ENCODE measurements at places on chromosomes 3 and 15.

DNA sequence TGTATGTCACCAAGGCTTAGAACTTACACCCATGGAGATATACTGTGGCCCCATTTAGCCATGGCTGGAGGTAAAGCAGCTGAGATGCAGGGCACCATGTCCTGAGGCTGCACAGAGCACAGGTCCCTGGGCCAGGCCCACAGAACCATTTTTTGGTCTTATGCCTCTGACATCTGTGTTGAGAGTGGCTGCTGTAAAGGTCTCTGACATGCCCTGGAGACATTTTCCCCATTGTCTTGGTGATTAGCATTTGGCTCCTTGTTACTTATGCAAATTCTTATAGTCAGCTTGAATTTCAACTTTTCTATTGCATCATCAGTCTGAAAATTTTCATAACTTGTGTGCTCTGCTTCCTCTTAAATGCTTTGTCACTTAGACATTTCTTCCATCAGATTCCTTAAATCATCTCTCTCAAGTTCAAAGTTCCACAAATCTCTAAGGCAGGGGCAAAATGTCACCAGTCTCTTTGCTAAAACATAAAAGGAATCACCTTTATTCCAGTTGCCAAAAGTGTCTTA is 701.3 kb downstream of the EPHA3 start:
- no peak for DNase-seq

DNA sequence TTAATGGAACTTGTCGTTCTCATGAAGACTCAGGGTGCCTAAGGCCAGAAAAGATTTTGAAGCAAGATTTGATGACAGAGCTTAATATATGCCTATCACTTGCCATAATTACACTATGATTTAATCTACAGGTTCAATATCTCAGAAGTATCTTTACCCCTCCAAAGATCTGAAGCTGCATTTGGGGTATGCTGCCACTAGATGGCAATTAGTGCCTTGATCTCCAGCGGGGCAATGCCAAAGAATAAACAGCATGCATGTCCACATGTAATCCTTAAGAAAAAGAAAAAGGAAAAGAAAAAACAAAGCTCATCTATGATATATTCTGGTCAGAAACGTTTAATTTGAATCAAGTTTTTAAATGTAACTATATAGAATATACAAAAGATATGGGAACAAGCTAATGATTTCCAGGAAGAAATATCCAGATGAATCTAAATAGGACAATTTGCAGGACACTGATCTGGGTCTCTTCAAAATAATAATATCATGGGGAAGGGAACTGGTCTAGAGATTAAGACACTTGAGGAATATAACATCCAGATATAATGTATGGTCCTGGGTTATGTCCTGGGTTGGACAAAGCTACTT is 55.0 kb upstream of the SOX14 start:
- no peak for DNase-seq

DNA sequence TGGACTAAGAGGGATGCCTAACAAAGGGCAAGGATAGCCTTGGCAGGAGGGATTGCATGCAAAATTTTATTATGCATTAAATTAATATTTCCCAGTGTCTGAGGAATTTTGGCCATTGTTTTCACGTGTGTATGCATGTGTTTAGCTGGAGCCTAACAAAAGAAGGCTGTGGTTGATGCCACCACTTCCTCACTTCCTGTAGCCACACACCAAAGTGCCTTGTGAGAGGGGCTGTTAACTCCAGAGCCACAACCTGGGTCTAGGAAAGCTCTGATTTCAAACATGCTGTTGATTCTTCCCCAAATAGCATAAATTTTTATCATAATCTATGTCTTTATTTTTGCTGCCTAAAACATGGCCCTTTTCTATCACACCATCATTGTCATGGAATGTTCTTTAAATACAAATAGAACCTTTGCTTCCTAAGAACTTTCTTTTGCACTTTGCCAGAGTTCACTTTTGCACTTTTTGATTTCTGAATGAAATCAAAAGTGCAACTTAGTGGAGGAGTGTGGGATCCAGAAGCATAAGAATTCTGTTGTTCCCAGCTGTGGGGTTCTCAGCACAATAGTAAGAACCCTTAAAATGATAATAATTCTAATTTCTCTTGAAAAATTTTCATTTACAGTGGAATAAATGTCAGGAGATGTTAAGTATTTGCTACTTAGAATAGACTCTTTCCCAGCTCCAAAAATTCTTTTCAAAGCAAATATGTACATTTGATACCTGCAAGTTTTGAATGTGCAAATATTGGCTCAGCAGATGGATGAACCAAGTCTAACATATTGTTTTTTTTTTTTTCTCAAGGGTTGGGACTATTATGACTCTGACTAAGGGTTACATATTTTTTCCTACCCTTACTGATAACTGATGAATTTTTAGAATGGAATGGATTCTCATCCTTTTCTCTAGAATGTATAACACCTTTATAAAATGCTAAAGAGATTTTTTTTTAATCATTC is 35.6 kb upstream of the SPTSSB start:
- DNase-seq: no peak

DNA sequence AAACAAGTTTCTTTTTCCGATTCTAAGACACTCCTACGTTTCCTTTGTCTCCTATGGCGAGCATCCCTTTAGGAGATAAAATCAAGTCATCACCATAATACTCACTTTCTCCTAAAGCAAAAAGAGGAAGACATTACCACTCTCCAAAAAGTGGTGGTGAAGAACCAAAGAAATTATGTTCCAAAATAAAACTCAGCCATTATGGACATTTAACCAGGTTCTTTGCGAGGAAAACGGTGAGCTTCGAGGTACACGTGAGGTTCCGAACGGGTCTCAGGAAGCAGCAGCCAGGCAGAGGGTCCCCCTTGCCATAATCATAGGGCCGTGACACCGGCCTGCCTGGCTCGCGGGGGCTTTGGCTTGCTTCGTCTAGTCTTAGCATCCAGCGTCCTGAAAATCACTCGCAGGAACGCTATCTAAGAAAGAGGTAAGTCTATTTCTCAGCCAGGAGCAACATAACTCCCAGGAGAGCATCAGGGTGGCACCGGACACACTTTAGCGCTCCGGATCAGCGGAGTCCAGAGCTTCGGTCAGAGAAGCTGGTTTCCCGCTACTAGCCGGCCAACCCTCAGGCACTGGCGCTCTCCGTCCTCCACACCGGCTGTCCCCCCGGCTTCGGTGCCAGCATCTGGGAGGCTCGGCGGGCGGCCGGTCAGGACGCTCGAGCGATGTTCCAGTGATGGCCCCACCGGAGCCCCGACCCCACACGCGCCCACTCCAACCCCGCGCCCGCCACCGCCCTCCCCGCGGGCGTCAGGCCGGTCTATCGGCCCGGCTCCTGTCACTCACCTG is 581 bp downstream of the IP6K1 start:
- DNase-seq: peak; percentile 49

DNA sequence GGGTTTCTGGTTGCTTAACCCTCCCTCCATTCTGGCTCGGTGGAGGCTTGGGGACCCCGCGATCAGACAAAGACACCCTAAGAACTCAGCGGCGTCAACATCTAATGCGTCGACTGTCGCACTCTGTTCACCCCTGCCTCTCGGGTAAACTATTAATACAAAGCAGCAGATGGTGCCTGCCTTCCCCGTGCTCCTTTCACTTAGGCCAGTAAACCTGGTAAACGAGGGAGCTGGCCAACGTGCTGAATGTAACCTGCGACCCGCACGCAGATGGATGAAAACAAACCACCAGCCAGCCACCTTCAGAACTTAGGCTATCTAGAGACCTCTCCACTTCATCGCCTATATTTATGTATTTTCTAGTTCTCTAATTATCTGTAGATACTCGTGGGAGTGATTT is 848 bp upstream of the CADPS start:
- no peak for DNase-seq

GRCh38 chr15:42037656-42038055 is 16.8 kb upstream of the PLA2G4E start:
- no peak for DNase-seq

GRCh38 chr3:105365391-105366325 is 1.1 kb upstream of the ALCAM start:
- DNase-seq: no peak

- no peak for DNase-seq
Observed at GRCh38 chr3:116378077-116378476, 67.2 kb downstream of the LSAMP start.

GRCh38 chr15:100264994-100265640 is 76.7 kb downstream of the ADAMTS17 start:
- no peak for DNase-seq

DNA sequence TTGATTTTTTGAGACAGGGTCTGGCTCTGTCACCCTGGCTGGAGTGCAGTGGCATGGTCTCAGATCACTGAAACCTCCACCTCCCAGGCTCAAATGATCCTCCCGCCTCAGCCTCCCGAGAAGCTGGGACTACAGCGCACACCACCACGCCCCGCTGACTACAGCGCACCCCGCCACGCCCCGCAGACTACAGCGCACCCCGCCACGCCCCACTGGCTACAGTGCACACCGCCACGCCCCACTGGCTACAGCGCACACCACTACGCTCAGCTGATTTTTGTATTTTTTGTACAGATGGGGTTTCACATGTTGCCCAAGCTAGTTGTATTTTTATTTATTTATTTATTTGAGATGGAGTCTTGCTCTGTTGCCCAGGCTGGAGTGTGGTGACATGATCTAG is 35.6 kb downstream of the SLC51A start:
- DNase-seq: no peak

DNA sequence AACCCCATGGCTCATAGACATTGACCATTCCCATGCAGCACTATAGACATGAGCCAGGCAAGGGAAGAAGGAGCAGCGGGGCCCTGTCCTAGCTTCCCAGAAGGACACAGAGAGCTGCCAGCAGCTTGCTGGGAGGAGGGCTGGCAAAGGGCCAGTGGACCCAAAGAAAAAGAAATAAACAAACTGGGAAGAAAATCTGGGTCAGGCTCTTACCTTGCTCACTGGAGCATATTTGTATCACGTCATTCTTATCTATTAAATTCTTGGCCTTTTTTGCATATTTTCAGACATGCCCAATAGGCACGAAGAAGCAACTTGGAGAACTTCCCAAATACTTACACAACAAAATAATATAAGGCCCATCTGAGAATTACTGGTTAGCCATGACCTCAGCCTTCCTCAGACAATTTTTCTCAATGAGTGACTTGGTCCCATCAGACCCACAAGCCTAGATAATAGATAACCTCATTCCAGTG is 28.4 kb downstream of the RASGRP1 start:
- no peak for DNase-seq

- DNase-seq: no peak
Observed at GRCh38 chr3:143265501-143266070, 146.0 kb downstream of the CHST2 start.

DNA sequence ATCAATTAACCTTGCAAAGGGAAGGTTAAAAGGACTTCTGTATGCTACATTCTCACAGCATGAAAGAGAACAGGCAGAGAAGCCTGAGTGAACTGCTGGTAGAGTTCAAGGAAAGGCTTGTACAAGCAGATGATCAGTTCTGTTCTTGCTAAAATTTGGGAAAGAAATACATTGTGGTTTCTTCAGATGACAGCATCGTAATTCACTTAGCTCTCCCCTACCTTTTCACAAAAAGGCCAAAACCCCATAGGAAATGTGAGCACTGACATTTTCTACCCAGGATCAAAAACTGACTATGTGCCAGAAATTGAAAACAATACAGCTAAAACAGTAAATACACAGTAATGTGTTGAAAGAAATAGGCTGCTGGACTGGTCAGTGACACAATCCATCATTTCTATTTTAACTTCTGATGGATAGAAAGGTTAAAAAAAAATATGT is 216.4 kb downstream of the DPH6 start:
- no peak for DNase-seq

DNA sequence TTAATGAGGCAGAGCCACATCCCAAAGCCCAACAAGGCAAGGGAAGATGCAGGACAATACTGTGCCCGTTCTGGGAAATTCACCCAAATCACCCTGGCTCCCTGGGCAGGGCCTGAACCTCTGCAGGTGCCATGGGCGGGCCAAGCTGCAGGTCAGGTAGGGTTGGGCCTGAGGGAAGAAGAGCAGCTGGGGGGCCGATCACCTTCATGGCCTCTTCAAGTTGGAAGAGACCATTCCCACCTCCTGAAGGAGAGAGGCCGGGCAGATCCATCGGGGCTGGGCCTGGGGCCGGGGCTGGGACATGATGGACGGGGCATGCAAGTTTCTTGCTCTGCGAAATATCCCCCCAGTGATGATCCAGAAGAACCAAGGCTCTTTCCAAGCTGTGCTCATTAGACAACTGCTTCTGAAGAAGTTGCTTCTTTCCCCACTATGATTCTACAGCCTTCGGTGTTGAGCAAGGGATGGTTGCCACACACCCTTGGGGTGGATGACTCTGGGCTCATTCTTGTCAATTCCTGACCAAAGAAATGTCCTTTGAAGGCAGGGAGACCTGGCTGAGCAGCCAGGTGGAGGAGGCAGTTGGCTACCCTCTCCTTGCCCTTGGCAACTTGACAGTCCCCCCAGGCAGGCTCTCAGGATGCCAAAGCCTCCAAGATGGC is 38.2 kb downstream of the KLHL25 start:
- no peak for DNase-seq

- no peak for DNase-seq
Observed at GRCh38 chr3:171895900-171896299, 52.8 kb downstream of the TMEM212 start.

- no peak for DNase-seq
Observed at GRCh38 chr15:31369727-31370126, 43.1 kb downstream of the KLF13 start.

GRCh38 chr15:98446083-98446482 is 202.3 kb upstream of the IGF1R start:
- DNase-seq: no peak

GRCh38 chr3:85838921-85839320 is 880.1 kb downstream of the CADM2 start:
- DNase-seq: no peak

- no peak for DNase-seq
Observed at GRCh38 chr3:186119499-186119898, 10.6 kb upstream of the ETV5 start.

DNA sequence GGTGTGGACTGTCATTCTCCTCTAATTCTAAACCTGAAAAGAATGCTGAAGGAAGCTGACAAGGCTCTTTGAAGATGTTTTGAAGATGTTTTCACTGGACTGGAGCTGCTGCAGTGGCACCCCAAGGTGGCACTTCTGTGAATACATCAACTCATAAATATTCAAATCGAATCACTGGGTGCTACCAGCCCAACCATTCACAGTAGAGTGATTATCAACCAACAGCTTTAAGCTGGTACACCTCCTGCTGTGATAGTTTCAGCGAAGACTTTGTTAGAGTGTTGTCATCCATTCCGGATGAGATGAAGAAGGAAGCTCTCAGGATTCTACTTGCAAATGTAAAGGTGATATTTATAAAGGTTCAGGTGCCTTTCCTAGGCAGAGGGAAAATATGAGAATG is 106.6 kb downstream of the LSAMP start:
- no peak for DNase-seq

DNA sequence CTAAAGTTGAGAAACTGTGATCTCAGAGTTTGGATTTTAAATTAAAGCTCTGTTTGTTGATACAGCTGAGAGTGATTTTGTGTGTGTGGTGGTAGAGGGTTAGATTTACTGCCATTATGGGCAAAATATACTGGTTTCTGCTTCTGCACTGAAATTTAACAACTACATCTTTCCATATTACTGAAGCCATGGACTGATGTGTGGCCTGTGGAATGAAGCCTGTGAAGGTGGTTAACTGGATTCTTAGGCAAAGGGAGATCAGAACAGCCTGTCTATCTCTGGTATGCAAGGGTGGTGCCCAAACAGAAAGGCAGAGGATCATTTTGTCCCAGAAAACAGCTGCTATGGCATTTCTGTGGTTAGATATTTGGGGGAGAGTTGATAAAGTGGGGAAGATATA is 297.3 kb upstream of the THBS1 start:
- no peak for DNase-seq

- DNase-seq: no peak
Observed at GRCh38 chr3:113285226-113285625, 73.9 kb downstream of the BOC start.

- DNase-seq: no peak
Observed at GRCh38 chr3:194184801-194185200, 48.9 kb downstream of the HES1 start.
